ENCODE measurements at places on chromosomes 2 and 18.

- peak; percentile 69 for DNase-seq
These were observed 56.9 kb downstream of the DYSF start for GRCh38 chr2:71510196-71510807.

DNA sequence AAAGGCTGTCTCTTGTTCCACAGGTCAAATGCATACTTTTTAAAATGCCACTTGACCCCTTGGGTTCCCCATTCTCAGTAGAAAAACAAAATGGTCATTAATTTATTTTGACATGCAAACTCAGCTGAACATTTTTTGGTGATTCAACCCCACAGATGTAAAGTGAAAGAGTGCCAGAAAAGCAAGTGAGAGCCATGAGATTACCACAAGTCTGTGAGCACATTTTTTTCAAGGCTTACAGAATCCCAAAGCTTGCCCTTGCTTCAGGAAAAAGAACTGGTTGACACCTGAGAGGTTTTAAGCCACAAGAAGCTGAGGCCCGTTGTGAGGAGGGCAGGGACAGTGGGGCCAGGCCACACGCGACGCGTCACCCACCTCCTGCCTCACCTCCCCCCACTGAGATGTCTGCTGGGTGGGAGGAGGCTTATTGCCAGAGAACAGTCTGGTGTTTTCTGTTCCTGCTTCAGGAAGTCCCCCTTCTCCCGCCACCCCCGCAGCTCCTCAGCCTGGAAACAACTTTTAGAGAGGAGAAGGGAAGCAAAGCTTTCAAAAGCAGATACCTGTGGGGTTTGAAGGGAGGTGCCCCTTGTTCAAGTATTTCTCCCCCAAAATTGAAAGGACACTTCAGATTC is 70.4 kb upstream of the CYP1B1 start:
- peak; percentile 71 for DNase-seq

DNA sequence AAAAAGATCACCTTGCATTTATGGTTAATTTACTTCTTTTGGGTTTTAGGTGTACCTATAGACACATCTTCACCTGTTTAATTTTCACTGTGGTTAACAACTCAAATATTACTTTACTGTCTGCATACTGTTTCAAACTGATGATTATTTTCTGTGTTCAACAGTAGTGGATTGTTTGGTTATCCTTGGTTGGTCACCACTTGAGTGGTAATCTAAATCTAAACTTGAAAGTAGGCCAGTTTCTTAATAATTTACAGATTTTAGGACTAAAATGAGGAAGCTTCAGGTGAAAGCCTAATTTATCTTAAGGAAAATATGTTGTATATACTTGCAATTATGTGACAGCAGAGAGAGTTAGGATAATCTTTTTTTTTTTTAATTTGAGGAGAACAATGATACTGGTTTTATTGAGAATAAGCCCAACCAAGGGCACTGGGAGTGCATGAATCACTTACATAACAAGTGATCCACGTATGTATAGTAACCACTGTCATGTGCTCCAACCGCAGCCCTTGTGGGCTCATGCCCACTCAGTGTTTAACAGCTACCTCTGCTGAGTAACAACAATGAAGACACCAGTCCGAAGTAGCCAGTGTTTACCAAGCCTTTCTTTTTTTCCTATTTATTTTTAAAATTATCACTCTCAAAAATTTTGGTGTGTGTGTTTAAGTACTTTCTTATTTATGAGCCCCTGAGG is 31.0 kb upstream of the WDSUB1 start:
- DNase-seq = no peak

GRCh38 chr2:69307579-69308064 is 79.4 kb downstream of the GFPT1 start:
- no peak for DNase-seq

DNA sequence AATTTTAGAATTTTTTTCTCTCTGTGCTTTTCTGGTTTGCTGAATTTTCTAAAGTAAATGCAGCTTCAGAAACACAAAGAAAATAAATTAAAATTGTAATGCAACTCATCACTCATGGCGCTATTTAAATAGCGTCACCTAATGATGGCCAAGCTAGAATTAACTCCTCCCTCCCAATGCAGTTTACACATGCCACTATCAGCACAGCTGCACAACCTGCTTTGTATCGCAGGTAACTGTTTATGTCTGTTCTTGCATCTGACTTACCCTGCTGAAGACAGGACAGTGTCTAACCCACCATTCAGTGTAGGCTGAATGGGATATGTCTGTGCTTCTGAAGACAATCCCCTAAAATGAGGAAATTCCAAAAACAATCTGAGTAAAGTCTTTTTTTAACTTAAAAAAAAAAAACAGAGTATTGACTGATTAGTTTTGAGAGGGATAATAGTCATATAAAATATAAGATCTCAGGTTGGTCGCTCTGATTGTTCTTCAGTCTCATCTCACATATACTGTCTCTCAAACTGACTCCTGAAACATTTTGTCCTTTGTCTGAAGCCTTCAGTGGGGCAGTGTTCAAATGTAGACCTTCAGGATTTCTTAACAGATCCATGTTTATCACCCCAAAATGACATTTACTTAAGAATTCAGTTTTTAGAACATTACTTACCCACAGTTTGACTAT is 271.4 kb downstream of the ZEB2 start:
- DNase-seq = no peak

DNA sequence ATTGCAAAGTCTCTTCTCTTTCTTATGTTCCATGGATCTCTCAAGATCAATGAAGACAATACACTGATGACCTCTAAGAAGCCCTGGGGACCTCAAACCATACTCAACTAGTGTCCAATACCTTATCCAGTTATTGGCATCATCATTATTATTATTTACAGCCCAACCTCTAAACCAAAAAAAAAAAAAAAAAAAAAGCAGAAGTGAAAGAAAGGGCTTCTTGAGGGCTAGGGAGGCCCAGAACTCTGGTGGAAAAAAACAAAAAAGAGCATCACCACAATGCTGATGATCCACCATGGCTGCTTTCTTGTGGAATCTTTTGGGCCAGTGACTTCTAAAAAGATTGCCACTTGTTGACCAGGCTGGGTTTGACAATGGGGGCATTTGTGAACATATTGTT is 324.9 kb downstream of the LPIN1 start:
- no peak for DNase-seq

GRCh38 chr2:169803480-169803879 is 4.8 kb downstream of the SSB start:
- no peak for DNase-seq
